ENCODE measurements at places on chromosomes 6 and 20.

GRCh38 chr20:43506238-43506637, 1.3 kb upstream of the L3MBTL1 start:
- peaks cover 36% of the 10 kb centered on the region for H3K27me3 ChIP-seq
- H3K27ac ChIP-seq, result no peak overlapping the region
- H3K4me1 ChIP-seq, result peaks cover 1% of the 10 kb centered on the region
- no peak overlapping the region for H3K4me3 ChIP-seq

DNA sequence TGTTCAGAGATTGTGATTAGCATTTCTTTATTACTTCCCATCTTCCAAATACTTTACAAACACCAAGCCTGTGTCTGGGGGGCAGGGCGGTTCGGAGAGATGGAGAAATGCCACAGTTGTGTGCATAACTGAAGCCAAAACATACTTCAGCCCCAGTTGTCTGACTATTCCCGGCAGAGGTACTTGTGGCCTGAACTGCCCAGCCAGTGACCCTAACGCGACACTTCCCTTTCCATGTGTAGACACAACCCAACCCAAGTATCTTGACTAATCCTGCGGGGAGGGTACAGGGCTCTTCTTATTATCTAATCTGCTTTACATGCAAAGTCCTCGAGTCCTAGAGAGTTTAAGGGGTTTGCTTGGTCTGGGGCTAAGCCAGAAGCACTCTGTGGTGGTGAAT, 46.2 kb downstream of the ISM1 start:
- H3K36me3 ChIP-seq, result peaks cover 13% of the 10 kb centered on the region
- DNase-seq, result no peak
- H3K4me3 ChIP-seq, result no peak overlapping the region
- peaks cover 7% of the 10 kb centered on the region for H3K27me3 ChIP-seq
- no peak overlapping the region for H3K27ac ChIP-seq

GRCh38 chr20:3661814-3662665, 1.2 kb downstream of the GFRA4 start:
- peaks cover 29% of the 10 kb centered on the region for H3K4me1 ChIP-seq
- no peak overlapping the region for H3K4me3 ChIP-seq
- no peak overlapping the region for H3K27ac ChIP-seq
- no peaks in the 10 kb centered on the region for H3K36me3 ChIP-seq
- DNase-seq, result no peak

GRCh38 chr6:74550821-74551220, 655.0 kb downstream of the COL12A1 start:
- no peak for DNase-seq
- H3K27ac ChIP-seq, result no peak overlapping the region
- H3K4me1 ChIP-seq, result no peaks in the 10 kb centered on the region
- no peaks in the 10 kb centered on the region for H3K36me3 ChIP-seq

GRCh38 chr6:3961581-3962215, 112.5 kb downstream of the FAM50B start:
- H3K27me3 ChIP-seq, result no peaks in the 10 kb centered on the region
- H3K27ac ChIP-seq, result no peak overlapping the region
- no peak overlapping the region for H3K4me3 ChIP-seq
- H3K36me3 ChIP-seq, result no peaks in the 10 kb centered on the region
- no peak for DNase-seq

DNA sequence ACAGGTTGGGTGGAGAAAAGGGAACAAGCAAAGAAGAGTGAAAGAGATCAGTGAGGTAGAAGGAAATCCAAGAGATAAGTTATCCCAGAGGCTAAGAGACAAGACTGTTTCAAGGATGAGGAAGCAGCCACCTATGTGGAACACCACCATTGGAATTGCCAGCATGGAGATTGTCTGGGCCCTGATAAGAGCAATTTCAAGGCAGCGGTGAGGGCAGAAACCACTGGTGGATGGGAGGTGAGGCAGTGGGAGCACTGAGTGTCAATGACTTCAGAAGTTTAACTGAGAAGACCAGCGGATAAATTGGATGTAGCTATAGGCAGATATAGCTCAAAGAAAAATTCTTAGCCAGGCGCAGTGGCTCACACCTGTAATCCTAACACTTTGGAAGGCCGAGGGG, 56.7 kb downstream of the SNX5 start:
- no peak overlapping the region for H3K4me3 ChIP-seq
- H3K27me3 ChIP-seq, result peaks cover 18% of the 10 kb centered on the region
- no peaks in the 10 kb centered on the region for H3K4me1 ChIP-seq
- H3K27ac ChIP-seq, result no peak overlapping the region
- H3K36me3 ChIP-seq, result no peaks in the 10 kb centered on the region

DNA sequence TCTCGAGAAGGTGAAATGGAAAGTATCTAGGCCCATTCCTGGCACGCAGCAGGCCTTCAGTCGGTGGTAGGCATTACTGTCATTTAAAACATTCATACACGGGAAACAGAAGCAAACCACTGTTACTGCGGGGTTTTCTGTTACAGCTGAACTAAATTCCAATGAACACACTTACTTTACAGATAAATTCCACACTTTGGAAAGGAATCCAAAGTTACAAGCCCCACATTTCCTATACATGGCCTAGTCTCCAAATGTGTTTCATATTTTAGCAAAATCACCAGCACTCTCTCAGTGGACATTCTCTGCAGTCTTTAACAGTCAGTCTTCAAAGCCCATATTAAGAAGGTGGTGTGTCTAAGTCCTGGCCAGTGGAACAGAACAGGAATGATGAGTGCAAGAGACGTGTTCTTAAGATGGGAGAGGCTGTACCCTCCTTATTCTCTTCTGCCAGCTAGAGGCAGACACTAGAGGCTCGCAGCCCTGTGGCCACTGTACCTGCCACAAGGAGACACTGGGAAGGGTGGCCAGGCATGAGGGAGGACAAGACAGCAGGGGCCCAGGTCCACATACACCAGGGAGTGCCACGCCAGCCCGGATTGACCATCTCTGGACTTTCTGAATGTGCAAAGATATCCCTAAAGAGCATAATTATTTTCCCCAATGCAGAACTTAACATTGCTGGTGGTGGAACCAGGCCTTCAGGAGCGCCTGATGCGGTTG, 76.4 kb downstream of the CDC5L start:
- H3K4me3 ChIP-seq, result no peak overlapping the region
- peaks cover 8% of the 10 kb centered on the region for H3K27me3 ChIP-seq
- no peak for DNase-seq

DNA sequence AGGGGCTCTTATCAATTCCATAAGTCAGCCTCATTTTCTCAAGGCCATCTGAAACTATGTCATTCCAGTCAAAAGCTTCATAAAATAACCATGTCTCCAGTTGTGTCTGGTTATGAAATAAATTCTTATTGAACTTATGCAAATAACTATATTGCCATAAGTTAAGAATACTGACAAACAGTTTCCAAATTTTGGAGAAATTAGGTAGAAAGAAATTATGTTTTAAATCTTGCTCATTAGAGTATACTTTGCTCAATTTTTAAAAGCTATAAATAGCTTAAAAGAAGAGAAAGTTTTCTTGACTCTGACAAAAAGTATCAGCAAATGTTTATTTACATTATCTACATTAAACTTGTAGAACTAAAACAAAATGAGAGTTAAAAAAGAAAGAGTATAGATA, 63.0 kb upstream of the MRAP2 start:
- DNase-seq, result no peak
- H3K4me1 ChIP-seq, result no peaks in the 10 kb centered on the region
- H3K36me3 ChIP-seq, result peaks cover 5% of the 10 kb centered on the region

- H3K4me3 ChIP-seq, result no peak overlapping the region
- DNase-seq, result no peak
- no peaks in the 10 kb centered on the region for H3K27me3 ChIP-seq
- H3K36me3 ChIP-seq, result peaks cover 3% of the 10 kb centered on the region
- H3K4me1 ChIP-seq, result no peaks in the 10 kb centered on the region
- no peak overlapping the region for H3K27ac ChIP-seq
Observed at GRCh38 chr6:143213859-143214376, 153.2 kb downstream of the AIG1 start.

DNA sequence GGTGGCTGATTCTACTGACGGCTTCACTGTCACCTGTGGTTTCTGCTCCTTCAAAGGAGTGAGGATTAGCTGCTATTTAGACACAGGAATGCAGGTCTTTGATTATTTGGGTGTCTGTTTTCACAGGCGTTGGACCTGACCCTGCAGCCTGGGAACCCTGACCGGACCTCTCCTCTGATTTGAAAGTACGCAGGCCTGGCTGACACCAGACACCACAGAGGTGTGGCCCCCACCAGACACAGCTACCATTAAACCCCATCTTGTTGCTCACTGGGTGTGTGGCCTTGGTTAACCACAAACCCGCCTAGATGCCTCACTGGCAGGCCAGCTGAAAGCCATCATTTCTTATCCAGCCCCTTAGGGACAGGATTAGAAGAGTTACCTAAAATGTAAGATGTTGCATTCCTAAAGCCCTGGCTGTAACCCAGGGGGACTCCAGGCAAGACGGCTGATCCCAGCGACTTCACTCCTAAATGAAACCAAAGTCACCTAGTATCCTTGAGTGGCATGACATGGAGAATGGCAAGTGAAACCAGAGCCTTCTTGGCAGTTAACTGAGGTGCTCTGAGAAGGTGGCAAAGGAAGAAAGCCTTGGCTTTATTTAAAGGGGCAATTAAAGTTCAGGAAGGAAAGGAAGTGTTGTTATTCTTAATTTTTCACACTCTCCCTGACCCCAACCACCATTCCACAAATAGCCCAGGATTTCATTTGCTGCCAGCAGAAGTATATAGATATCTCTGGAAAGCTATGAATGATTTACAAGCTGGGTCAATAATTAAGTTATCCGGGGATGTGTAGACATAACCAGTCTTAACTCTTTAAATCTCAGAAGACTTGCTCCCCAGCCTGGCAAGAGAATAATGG, 169.9 kb downstream of the QRSL1 start:
- no peak for DNase-seq
- H3K27ac ChIP-seq, result no peak overlapping the region
- no peaks in the 10 kb centered on the region for H3K36me3 ChIP-seq

DNA sequence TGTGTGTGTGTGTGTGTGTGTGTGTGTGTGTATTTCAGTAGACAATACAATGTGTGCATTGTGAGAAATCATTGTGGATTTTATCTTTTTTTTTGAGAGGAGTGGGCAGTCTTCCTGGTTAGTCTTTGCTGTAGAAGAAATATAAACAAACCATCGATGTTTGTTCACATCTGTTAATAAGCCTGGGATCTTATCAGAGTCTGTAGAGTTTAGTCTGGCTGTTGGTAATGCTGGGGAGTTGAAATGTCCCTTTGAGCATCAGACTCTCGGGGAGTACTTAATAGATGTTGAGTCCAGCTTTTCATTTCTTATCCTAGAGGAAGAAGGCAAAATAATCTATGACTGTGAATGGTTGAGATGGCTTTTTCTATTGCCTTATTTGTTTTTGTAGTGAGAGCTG, 96.6 kb upstream of the SUPT3H start:
- H3K4me3 ChIP-seq, result no peak overlapping the region
- no peak overlapping the region for H3K27ac ChIP-seq
- H3K4me1 ChIP-seq, result peaks cover 39% of the 10 kb centered on the region
- no peak for DNase-seq
- H3K27me3 ChIP-seq, result no peaks in the 10 kb centered on the region
- H3K36me3 ChIP-seq, result peaks cover 23% of the 10 kb centered on the region

- H3K4me1 ChIP-seq, result peaks cover 11% of the 10 kb centered on the region
- H3K36me3 ChIP-seq, result peaks cover 14% of the 10 kb centered on the region
- no peak overlapping the region for H3K27ac ChIP-seq
- DNase-seq, result no peak
- H3K27me3 ChIP-seq, result no peaks in the 10 kb centered on the region
- no peak overlapping the region for H3K4me3 ChIP-seq
Observed at GRCh38 chr20:53445321-53445731, 148.3 kb downstream of the ZNF217 start.

DNA sequence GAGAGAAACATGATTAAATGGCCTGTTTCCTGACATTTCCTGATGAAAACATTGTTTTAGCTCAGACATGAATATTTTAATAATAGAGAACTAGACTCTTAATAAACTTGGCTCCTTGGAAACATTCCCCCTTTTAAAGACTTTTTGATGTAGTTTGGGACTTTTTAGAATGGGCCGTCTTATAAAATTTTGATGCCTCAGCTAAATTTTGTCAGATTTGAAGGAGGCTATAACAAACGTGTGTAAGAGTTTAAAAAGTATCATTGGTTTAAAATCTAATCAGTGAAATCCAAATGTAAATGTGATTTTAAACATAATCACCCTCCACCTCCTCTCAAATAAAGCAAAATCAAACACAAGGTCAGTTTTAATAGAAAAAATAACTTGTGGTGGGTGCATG, 200.9 kb downstream of the CLIC5 start:
- H3K36me3 ChIP-seq, result peaks cover 3% of the 10 kb centered on the region
- H3K27ac ChIP-seq, result no peak overlapping the region
- H3K27me3 ChIP-seq, result peaks cover 9% of the 10 kb centered on the region
- peaks cover 13% of the 10 kb centered on the region for H3K4me1 ChIP-seq
- DNase-seq, result no peak
- no peak overlapping the region for H3K4me3 ChIP-seq

GRCh38 chr6:111551521-111552231, 54.0 kb downstream of the TRAF3IP2 start:
- peaks cover 8% of the 10 kb centered on the region for H3K4me1 ChIP-seq
- no peak overlapping the region for H3K27ac ChIP-seq
- no peaks in the 10 kb centered on the region for H3K27me3 ChIP-seq
- H3K36me3 ChIP-seq, result peaks cover 4% of the 10 kb centered on the region
- no peak for DNase-seq
- no peak overlapping the region for H3K4me3 ChIP-seq

GRCh38 chr20:42095221-42095620, 477.0 kb upstream of the CHD6 start:
- no peak overlapping the region for H3K4me3 ChIP-seq
- H3K27me3 ChIP-seq, result peaks cover 2% of the 10 kb centered on the region
- no peaks in the 10 kb centered on the region for H3K4me1 ChIP-seq
- no peak for DNase-seq

DNA sequence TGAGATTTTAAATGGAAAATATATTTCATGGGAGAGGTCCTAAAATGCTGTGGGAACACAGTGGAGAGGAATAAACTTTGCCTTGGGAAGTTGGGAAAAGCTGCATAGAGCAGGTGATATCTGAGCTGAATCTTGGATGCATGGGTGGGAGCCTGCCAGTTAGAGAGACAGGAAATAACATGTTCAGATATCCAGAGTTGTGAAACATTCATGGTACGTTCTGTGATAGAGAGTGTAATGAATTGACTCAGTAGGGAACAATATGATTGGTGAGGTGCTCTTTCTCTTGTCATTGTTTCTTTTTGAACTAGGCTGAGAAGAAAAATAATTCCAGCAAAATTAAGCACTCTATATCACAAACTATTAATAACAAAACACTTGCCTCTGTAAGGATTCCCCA, 72.8 kb downstream of the RPS12 start:
- H3K4me3 ChIP-seq, result no peak overlapping the region
- no peak overlapping the region for H3K27ac ChIP-seq
- H3K27me3 ChIP-seq, result peaks cover 2% of the 10 kb centered on the region
- H3K4me1 ChIP-seq, result no peaks in the 10 kb centered on the region
- DNase-seq, result no peak
- no peaks in the 10 kb centered on the region for H3K36me3 ChIP-seq

Measured in activated naive CD8-positive, alpha-beta T cell treated with anti-CD3 and anti-CD28 coated beads, Interleukin-2, amount 50 U/mL, for 24 hours (primary cell).